ENCODE measurements at places on chromosomes 12 and 14. TPM values are rescaled to one million over a fixed set of nuclear protein-coding genes. Genes with fewer than 3 reads are reported as not detected.

Gene TOMM20L
- not detected for total RNA-seq

DNA sequence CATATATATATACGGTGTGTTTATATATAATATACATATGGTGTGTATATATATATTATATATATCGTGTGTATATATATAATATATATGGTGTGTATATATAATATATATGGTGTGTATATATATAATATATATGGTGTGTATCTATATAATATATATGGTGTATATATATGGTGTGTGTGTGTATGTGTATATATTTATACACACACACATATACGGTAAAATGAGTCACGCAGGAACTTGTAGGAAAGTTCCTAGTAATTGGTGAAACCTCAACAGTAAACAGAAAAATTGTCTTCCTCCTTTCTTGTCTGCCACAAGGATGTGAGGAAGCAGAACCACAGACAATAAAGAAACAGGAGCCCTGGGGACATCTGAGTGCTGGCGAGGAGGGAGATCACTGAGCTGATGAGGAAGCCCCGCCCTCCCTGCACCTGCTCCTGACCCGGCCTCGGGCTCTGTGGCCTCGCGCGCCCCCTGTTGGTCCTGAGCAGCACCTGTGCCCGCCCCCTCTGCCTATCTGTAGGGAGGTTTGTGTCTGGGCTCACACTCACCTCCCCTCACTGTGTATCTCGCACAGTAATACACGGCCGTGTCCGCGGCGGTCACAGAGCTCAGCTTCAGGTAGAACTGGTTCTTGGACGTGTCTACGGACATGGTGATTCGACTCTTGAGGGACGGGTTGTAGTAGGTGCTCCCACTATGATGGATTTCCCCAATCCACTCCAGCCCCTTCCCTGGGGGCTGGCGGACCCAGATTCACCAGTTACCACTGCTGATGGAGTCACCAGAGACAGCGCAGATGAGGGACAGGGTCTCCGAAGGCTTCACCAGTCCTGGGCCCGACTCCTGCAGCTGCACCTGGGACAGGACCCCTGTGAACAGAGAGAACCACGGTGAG, 1079.4 kb downstream of the TMEM121 start:
- no peak for DNase-seq

DNA sequence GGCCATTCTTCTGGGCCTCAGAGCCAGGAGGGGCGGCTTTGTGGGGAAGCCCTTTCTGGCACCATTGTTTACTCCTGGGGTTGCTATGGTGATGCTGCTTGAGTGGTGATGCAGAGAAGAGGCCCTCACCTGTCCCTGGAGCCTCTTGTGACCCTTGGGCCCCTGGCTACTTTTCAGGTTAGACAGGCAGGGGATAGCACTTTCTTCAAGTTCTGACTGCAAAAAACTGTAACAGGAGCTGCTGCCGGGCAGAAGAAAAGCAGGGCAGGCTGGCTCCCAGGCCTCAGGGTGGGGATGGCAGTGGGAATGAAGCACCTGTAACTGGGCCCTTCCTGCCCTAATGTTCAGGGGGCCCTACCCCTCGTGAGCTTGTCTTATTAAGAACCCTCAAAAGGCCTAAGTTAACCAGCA, at the start of gene TEX52:
Gene TEX52 (minus strand): TSS at position 19 of the 411 bp plus-strand sequence. CDS start 13 bp downstream, at position 6.
- no peak for DNase-seq

Gene SERPINA4
- total RNA-seq: not detected

Gene CMA1
- total RNA-seq: 2.3 TPM

DNA sequence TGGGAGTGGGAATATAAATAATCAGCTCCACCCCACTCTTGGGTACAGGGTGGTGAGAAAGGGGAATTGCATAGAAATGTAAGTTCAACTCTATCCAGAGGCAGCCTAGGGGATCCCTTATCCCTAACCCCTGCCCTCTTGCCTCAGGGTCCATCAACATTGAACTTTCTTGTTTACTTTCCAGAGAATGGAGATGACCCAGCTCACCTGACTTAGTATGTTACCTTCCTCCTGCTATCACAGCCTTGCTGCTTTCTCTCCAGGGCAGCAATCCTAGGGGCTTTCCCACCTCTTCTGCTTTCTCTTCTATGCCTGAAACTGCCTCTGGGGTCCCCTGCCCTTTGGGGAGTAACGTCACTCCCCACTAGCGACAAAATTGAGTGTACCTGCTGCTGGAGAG, 2.7 kb downstream of the LRP1 start:
- DNase-seq: no peak

Gene GLI1
- total RNA-seq: 47.7 TPM

DNA sequence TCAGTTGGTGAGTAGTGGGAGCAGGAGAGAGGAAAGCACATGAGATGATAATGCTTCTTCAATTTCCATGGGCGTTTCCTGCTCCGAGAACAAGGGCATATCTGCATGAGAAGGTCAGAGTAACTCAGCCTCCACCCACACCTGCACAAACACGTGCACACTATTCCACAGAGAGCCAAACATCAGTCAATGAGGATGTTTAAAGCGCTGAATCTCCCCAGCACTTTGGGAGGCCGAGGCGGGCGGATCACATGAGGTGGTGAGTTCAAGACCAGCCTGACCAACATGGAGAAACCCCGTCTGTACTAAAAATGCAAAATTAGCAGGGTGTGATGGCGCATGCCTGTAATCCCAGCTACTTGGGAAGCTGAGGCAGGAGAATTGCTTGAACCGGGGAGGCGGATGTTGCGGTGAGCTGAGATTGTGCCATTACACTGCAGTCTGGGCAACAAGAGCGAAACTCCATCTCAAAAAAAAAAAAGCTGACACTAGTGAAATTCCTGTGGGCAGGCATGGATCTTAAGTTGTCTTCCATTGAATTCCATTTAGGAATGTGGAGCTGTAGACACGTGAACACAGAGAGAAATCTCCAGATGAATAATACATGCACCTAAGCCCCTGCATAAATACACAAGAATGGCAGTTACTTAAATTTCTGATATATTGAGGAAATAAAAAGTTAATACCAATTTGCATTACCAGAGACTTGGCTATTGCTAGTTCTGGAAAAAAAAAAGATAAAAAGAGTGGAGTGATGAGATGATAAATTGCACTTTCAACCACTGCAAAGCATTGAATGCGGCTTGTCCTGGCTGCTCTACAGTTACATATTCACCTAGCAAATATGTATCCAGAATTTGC, 1097.4 kb upstream of the TMEM132C start:
- no peak for DNase-seq

DNA sequence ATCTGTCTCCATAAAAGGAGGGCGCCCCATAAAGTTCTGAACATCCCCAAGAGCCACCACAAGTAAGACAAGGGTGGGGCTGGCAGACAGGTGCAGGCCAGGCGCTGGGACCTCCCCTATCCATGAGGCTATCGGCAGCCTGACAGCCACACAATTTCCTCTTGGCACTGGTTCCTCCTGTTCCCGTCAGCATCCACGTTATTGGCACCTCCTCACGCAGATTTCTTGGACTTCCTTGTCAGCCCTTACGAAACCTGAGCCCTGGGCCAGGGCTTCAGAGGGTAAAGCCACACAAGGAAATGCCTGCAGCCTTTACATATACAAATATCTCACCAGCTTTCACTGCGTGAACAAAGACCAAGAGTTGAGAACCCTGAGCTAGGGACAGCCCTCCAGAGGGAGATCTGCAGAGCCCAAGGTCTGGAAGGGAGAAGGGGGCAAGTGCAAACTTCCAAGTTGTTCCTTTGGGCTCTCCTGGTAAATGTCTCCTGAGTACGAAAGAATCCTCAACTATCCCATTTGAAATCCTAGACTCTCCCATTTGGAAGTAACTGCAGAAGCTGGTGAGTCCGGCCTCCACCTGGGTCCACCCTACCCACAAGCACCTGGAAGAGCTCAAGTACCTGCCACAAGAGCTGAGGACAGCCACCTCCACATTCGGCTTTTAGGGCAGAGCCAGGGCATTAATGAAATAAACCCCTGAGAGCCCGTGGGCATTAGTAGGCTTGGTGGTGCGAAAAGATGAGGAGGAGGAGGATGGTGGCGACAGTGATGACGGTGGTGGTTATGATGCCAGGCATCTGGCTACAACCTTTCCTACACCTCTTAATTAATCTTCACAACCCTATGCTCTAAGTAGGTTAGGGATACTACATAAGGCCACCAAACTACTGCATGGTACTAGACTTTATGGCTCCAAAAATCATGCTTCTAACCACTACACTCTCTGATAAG, 5.5 kb upstream of the TC2N start:
- peak; percentile 76 for DNase-seq

GRCh38 chr12:75685617-75686225, 174.3 kb upstream of the KRR1 start:
- no peak for DNase-seq

Gene IFT43
- total RNA-seq: 33.8 TPM

Gene KRT79
- not detected for total RNA-seq

GRCh38 chr12:130186651-130187268, 24.5 kb downstream of the FZD10 start:
- DNase-seq: no peak

Gene KLRC1
- not detected for total RNA-seq

DNA sequence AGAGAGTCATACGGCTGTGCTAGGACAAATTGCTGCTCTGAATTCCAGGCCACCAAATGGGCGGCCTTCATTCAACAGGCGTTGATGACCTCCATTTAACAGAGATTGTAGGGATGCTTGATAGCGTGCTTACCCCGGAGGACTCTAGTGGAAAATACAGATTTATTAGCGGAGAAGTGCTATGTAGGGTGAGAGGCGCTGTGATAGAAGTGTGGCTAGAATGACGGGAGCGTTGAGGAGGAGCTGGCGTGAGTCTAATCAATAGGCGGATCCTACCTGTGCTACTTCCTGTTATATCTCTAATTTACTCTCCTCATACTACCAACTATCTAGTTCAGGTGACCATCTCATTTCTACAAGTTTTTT, 668 bp downstream of the MRPS35 start:
- DNase-seq: no peak

Gene KCNH3
- 0.27 TPM for total RNA-seq

GRCh38 chr12:111063295-111064026, 143.1 kb upstream of the MYL2 start:
- DNase-seq: no peak

DNA sequence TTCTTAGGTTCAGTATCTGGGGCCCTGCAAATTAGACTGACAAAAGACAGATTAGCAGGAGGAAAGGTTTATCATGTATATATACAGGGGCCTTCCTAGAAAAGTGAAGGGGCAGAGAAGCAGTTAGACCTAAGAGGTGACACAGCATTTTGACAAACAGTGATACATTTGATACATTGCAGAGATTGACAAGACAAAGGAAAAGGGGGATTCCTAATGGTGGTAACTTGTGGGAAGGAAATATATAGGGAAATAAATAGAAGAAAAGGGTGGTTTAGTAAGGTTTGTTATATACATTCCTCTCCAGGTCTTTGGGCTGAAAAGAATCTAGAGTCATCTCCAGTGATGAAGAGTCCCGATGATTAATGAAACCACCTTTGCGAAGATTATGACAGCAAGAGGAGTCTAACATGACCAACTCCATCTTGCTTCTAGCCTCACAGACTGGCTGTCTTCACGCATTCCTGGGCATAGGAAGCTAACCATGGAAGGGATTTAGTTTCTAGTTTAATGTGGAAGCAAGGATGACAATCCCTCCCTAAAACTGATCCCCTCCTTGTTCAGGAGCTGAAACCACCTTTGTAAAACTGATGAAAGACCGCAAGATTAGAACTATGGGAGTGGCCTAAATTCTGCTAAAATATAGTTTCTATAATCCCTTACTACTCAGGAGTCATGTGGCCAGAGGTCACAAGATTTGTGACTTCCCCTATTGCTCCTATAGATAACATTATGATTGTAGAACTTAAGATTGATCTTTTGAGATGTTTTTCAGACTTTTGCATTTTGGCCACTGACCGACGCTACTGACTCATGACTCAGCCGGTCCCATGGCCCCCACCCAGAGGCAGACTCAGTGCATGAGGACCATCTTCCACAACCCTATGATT, 31.1 kb upstream of the CPM start:
- no peak for DNase-seq

- DNase-seq: no peak
Measured at GRCh38 chr14:55722054-55722453, 142.0 kb downstream of the KTN1 start.

GRCh38 chr12:113755098-113755497, 211.0 kb downstream of the RBM19 start:
- DNase-seq: no peak

Gene TAS2R8
- total RNA-seq: 0.27 TPM

GRCh38 chr12:57842342-57843294, 3.9 kb downstream of the CTDSP2 start:
- DNase-seq: no peak

- no peak for DNase-seq
Measured at GRCh38 chr12:54159140-54159539, 29.6 kb downstream of the SMUG1 start.

- no peak for DNase-seq
Measured at GRCh38 chr14:71208702-71209357, 301.6 kb downstream of the PCNX1 start.

Gene GRIP1
- 2.5 TPM for total RNA-seq

Gene FIGNL2
- total RNA-seq: 4.0 TPM

DNA sequence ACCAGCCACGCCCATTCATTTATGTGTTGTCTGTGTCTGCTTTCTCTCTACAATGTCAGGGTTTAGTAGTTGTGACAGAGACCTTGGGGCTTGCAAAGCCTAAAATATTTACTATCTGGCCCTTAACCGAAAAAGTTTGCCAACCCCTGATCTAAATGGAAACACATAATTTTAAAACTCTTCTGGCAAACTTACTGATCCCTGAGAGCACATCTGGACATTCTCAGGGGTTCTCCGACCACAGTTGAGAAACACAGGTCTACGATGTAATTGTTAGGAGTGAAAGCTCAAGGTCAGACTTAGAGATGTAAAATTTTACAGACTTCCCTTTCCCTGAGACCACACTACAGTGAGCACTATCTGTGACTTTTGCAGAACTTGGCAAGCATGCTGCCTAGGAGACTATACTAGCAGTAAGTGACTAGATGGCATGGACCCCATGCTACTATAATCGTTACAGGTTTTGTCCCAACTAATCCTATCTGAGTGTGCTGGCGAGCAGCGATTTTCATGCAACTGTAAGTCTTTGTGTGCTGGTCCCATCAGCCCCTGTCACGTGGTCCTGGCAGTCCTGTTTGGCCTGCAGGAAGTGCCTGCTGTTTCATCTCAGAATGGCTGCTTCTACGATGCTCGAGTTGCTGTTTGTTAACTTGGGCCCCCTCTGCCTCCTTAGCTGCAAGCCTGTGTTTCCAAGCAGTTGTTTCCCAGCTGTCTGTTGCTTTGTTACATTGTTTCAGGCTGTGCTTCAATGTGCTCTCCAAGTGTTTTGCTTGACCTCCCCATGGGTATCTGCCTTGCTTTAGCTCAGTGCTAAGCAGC, 21.6 kb downstream of the TMTC2 start:
- DNase-seq: no peak
